ENCODE measurements at places on chromosomes 3 and 15.

GRCh38 chr3:85102781-85103180 lies 144.0 kb downstream of the CADM2 start:
- DNase-seq, result no peak

- no peak for DNase-seq
Observed at GRCh38 chr15:44183363-44183762, 11.7 kb downstream of the FRMD5 start.

- DNase-seq, result no peak
Observed at GRCh38 chr3:12993517-12994356, 79.5 kb downstream of the IQSEC1 start.

GRCh38 chr3:46928282-46928681 lies 48.3 kb downstream of the CCDC12 start:
- no peak for DNase-seq

DNA sequence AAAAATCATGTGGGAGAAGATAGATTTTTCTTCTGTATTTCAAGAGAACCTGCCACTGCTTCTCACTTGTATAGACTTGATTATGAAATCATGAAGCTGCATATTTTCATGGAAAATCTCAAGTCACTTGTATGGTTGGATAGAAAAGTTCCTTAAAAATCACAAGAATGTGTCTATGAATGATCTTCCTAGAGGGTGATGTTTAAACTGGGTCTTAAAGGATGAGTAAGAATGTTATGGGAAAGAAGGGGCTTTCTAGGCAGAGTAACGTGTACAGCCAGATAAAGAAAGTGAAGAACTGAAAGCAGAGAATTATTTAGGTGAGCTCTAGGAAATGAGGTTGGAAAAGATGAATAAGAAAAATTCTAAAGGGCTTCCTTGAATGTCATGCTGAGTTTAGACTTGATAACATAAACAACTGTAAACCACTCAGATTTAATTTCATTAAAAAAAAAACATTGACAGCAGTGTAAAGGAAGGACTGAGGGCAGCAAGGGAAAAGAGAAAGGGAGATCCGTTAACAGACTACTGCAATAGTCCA lies 5.0 kb downstream of the CD47 start:
- no peak for DNase-seq

Measured in stromal cell of bone marrow (primary cell).